Iris pigment epithelial cell (primary cell): ENCODE measurements at places on chromosomes 7 and 10.
A peak's percentile ranks its signal among the peaks of the same experiment; 100 is the strongest.

DNA sequence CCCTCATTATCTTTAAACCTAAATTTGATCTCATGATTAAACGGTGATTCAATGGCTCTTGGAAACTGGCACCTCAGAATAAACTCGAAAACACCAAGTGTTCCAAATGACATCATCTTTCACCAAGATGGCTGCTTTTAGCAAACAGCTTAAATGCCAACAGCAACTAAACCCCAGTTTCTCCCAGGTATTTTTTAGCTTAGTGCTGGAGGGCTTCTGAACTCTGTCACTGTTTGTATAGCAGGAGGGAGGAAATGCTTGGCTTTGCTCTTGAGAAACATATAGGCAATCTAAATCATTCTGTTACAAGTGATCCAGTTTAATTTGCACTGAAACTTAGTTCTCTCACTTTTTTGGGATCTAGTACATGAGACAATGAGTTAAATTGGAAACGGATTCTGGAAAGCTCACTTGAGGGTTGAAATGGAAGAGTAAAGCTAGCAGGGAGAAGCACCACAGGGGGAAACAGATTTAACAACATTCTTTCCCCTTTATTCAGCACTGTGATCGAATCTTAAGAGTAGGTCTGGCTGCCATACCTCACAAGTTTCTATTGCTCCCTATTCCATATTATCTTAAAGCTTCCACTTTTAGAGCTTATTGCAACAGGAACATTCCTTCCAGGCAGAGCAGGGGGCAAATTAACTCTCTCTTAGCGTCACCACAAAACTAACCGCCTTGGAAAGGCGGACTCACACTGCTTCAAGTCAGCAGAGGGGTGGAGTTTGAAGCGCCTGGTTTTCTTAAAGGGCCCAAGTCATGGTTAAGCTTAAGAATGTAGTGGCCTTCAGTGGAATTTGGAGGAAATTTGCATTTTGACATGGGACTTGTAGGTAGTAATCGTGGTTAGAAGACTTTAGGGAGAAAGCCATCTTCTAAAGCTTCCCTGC is 1.8 kb upstream of the CCDC6 start:
- peak; percentile 95 for DNase-seq

DNA sequence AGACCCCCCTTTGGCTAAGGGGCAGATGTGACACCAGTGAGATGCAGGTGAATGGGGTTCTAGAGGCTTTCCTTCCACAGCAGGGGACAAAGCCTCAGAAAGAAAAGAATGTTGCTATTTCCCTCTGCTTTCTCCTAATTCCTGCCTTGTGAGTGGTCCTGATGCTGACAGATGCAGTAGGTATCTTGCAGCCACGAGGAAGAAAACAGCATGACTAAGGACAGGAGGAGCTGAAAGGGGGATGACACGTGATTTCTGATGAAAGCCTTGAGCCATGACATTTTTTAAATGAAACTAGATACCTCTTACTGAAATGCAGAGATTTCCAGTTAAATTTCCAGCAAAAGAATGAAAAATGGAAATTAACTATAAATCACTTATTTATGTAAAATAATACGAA is 92.4 kb downstream of the C1GALT1 start:
- DNase-seq: peak; percentile 21

- DNase-seq: peak; percentile 76
Observed at GRCh38 chr7:30800785-30801252, 29.6 kb downstream of the MINDY4 start.

- DNase-seq: peak; percentile 9
Observed at GRCh38 chr10:37754538-37755323, 102.7 kb downstream of the ZNF248 start.

- DNase-seq: no peak
Observed at GRCh38 chr7:28973591-28973990, 15.5 kb upstream of the TRIL start.

- no peak for DNase-seq
Observed at GRCh38 chr7:1735262-1735661, 65.2 kb downstream of the ELFN1 start.

- DNase-seq: peak; percentile 83
Observed at GRCh38 chr10:102243309-102243708, 2.0 kb upstream of the PITX3 start.
